NCI-H774 (cell line): ENCODE measurements at places on chromosomes 6 and 20.

DNA sequence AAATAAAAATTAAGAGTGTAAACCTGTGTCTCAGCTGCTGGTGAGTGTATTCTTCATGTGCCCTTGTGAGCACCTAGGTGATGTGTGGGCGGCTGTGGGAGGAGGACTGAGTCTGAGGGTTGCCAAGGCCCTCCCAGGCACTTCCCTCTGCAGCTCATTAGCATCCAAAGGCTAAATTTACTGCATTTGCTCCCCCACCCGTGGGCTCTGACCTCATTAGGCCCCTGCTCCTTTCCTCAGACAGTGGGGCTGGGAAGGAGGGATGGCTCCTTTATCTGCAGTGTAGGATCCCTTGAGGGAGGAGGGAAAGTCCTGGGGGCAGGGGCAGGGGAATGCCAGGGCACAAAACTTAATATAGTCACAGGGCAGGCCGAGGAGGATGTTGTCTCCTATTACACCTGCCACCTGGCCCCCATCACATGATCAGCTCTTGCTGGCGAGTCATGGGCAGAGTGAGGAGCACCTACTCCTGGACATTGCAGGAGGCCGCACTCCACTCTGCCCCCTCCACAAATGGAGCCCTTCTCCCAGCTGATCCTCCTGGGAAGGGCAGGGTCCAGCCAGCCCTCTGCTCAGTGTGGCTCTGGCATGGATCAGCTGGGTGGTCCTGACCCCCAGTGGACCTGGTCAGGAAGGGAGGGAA is 133.2 kb downstream of the MRPL14 start:
- peak; percentile 24 for DNase-seq

DNA sequence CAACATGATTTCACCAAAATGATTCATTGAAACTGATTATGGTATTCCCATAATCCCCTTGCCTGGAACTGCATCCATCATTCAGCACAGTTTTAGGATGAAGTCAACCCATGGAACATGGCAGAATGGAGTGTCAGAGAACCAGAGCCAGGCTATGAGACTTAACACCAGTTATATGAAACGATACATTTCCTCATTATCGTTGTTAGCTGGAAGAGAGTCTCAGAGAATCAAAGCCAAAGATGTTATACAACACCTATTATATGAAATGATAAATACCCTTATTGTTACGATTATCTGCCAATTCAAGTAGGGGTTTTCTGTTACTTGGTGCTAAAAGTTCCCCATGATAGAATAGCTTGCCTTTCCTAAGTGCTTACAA is 131.2 kb downstream of the BCAS1 start:
- DNase-seq, result no peak

- DNase-seq, result no peak
These were observed 38.2 kb downstream of the MBOAT1 start for GRCh38 chr6:20173833-20174792.

DNA sequence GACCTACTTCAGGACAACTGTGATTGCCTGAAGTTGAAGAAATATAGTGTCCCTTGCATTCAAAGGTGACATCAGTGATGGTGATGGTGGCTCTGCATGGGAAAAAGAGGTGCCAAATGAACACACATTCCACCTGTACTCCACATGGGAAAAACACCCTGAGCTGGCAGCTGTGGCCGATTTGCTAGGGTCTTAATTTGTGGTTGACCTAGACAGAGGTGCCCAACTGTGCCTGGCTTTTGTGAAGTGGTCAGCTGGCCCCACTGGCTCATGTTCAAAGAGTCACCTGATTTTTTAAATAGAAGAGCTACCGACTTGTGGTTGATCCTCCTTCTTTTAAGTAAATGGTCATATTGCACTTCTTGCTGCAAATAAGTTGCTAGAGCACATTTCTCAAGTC is 7.6 kb upstream of the GCNT2 start:
- no peak for DNase-seq

DNA sequence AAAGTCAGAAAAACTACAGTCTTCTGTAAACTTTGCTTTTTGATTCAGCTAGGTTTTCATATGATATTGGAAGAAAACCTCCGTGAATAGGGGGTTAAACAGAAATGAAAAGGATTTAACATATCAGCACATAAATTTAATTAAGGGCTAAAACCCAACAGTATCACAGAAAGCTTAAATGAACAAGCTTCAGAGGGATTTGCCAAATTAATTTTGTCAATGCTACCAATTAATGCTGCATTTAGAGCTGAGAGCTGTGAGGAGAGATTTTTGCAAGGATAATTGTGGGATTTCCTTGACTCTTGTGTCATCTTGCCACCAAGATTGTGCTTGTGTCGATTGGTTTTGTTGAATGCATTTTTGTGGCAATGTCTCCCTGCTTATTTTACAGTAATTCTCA is 379.9 kb downstream of the CD109 start:
- no peak for DNase-seq

- DNase-seq, result no peak
These were observed 2.9 kb downstream of the TMEM30A start for GRCh38 chr6:75281653-75282052.

DNA sequence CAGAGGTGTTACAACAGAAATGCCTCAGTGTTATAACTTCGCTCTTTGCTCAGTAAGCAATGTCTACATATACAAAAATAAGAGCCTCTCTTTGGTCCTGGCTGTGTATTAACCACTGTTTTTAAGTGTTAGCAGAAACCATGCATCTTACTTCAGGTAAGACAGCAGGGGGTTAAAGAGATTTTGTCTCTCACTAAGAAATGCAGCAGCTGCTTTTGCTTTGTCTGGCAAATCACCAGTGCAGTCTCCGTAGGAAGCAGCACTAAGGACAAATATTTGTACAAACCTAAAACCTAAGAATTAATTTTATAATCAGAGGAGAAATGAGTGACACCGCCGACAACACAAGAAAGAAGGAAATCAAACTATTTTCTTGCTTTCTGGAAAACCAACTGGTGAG is 758 bp downstream of the SMIM28 start:
- no peak for DNase-seq

DNA sequence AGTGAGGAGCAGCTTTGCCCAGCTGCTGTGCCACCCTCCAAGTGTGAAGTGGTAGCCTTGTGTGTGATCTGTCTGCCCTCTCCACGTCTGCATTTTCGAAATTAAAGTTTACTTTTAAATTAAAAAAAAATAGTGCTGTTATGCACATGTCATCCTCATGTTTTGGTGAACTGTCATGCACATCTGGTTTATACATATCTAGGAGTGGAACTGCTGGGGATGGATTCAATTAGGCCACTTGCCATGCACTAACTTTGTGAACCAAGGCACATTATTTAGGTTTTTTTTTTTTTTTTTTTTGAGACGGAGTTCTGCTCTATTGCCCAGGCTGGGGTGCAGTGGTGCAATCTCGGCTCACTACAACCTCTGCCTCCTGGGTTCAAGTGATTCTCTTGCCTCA is 3.6 kb downstream of the GTSF1L start:
- DNase-seq, result no peak
